Activated T-cell treated with anti-CD3 and anti-CD28 coated beads, Interleukin-2, amount 50 U/mL, for 24 hours (primary cell): ENCODE measurements at places on chromosomes 3 and 15.

DNA sequence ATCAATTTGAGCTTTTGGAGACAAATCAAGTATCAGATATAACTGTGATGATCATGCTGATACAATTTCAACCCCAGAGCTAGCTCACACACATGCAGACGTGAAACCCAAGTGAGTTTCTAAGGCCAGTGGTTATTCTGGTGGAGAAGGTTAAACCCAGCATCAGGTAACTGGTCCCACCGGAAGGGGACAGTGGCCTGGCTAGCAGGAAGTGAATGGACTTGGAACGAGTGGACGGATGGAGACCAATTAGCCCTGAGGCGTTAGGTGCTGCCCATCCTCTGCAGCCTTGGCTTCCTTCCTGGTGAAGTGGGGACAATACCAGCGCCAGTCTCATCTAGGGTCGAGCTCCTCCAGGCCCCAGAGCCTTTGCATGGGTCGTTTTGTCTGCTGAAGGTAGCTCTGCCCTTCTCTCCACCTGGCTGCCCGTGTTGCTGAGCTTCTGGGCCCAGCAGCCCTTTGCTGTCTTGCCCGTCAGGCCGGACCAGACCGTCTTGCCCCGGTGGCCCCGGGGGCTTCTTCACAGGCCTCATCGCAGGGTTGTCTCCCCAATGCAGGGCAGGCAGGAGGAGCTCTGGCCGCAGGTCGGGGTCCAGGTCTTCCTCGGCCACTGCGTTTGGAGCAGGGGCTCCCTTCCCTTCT lies 915 bp upstream of the KCTD6 start:
- DNase-seq, result peak; percentile 41

GRCh38 chr3:143424874-143425273 lies 305.3 kb downstream of the CHST2 start:
- no peak for DNase-seq

DNA sequence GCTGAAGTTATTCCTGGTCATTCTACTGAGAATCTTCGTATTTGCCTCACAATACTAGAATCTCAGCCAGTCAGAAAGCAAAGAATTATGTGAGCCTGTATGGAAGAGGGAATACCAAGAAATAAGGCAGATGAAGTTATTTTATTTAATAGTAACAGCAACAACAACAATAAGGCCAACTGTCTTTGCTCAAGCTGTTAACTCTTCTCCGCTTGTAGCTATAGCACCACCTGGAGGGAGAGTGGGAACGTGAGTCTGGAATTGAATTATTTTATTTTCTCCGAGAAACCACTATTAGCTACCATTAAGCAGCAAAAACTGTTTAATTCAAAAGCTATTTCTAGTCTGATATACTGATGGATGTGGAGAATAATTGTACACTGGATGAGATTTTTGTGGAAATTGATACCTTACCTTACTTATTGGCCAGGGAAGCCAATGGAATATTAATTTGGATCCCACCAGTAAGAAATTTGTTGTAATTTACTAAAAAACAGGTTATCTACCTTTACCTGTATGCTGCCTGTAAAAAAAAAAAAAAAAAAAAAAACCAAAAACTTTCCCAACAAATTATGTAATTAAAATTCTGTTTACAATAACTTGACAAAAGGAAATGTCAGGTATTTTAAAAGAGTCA lies 50.1 kb downstream of the CALML4 start:
- no peak for DNase-seq

DNA sequence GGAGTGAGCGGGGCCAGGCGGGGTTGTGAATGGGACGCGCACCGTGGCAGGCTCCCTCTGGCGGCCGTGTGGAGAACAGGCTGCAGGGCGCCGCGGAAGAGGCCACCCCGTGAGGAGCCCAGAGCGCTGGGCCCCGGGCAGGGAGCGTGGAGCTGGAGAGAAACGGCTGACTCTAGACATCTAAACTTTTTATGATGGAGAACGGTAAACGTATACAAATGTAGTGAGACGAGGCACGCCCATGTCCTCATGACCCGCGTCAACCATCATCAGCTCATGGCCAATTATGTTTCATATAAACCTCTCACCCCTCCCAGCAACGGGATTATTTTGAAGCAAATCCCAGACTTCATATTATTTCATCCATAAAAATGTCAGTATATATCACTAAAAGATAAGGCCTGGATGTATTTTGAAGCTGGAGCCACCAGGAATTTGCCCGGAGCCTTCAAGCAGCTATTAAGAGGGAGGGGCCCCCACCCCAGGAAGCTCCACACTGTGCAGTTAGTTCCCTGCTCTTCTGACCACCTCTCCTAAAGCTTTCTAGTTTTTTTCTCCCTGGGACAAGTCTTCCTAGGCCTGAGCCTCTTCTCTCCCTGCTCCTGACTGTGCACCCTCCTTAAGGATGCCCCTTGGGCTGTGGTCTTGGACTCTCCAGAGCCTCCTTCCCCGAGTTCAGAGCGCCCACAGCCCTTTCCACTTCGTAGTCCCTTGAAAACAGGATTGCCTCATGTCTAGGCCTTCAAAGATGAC lies 149.5 kb downstream of the SMAD6 start:
- DNase-seq, result peak; percentile 84

DNA sequence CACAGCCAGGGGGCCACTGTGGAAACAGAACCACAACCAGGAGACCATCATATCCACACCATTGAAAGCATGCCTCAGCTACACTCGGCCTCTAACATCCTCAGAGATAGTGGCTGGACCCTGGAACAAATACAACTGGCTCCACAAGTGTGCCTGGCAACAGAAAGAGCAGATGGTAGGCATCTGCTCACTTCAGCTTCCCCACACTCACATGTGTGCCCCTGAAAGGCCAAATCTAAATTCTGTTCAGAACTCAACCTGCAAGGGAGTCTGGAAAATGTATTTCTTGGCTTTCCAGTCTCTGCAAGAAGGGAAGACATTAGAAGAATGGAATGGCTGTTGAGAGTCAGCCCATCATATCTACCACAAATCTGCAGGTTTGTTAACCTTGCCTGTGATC lies 54.7 kb upstream of the CTNNB1 start:
- no peak for DNase-seq

DNA sequence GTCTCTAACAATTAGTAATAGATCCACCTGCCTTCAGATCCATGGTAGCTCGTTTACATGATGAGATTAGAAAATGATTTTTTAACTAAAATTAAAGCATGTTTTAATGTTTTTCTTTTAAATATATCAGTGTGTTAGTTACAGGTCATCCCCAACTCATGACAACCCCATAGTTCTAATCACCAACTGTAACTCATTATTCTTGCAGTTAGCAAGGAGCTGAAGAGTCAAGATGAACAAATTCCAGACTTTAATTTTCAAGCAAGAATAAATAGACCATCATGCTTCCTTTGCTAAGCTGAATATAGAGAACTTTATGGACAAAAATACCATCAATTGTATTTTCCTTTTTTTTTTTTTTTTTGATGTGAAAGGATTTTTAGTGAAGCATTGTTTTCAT lies 101.1 kb downstream of the TOP2B start:
- no peak for DNase-seq

DNA sequence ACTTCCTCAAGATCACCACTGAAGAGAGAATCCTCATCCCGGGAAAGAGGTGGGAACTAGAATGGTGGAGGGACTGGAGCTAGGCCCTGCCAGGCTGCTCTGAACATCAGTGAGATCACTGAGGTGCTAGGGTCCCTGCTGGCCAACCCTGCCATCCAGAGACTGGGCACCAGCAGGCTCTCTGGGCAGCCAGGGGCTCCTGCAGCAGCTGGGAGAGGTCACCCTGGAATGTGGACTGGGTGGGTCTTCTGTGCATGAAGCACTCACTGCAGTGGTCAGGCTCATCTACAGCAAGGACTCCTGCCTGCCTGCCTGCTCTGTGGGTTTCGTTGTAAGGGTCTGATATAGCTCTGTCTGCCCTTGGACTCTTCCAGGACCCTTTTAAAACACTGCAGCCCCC lies 24.9 kb downstream of the ALS2CL start:
- peak; percentile 20 for DNase-seq

- DNase-seq, result no peak
Measured at GRCh38 chr3:119637679-119638477, 22.5 kb downstream of the POPDC2 start.

DNA sequence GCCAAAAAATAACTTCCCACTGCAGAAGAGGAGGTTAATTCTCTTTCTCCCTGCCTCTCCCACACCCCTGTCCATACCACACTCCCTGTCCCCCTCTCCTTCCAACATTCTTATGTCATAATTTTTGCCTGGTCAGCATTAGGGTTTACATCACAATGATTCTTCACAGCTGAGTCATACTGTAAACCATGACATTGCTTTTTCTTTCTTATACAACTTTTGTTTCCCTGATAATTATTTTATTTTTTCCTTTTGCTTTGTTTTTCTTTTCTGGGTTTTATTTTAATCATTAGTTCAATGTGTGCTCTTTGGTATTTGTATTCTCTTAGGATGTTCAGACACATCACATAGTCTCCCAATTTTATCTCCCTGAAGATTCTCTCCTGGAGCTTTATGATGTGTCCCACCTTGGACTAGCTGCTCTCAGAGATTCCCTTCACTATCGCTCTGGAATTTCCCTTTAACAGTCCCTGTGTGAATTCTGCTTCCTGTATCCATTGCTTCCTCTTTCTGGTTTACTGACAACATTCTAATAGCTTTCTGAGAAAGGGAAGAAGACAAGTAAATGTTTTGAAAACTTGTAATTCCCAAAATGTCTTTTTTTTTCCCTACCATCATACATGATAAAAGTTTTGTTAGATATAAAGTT lies 70.7 kb downstream of the SOX2 start:
- no peak for DNase-seq

- peak; percentile 63 for DNase-seq
Measured at GRCh38 chr15:52677593-52678467, 1.4 kb downstream of the ATOSA start.

GRCh38 chr3:113070681-113071113 lies 79.9 kb downstream of the GTPBP8 start:
- DNase-seq, result no peak

- no peak for DNase-seq
Measured at GRCh38 chr3:179630753-179631451, 21.9 kb upstream of the USP13 start.

GRCh38 chr3:101527441-101527840 lies 14.4 kb upstream of the SENP7 start:
- DNase-seq, result no peak

GRCh38 chr3:32203854-32204253 lies 34.6 kb upstream of the CMTM8 start:
- DNase-seq, result no peak

DNA sequence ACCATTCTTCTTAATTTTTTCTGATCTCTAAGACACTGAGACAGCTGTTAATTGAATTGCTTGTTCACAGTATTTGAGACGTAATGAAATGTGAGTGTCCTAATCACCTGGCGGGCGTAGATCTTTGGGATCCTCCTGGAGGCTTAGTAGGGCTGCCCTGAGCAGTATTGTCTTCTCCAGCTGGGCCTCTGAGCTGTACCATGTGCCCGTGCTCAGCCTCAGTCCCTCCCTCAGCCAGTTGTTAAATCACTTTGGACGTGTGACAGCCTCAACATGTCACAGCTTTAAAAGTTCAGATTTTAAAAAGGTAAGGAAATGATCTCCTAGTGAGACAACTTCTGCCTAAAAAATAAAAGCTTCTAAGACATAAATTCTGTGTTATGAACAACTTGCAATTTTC lies 35.5 kb downstream of the IGF1R start:
- no peak for DNase-seq

DNA sequence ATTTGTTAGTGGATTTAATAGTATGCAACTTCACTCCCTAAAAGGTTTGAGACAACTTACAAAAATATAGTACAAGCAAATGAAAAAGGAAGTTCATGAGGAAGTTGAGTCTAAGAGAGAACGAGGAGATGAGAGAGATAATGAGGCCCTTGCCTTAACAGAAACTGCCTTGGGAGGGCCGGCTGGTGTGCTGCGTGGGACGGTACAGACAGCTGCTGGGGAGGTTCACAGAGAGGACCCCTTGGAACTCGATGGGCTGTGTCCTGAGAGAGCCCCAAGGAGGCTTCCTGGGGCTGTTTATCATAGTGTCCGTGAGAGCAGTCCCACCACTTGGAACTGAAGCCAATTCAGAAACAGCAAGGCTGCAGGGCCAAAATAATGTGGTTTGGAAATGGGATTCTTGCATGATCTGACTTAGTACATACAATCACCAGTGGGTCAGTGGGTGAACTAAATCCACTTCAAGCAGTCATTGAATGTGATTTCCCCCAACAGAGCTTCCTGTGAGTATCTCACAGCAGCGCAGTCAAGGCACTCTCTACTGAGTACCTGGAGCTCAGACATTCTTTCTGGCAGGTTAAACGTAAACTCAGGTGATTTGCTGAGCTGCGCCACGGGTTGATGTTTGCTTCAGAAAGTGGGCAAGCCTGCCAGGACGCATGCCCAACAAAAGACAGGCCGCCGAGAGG lies 90.8 kb downstream of the CRTC3 start:
- DNase-seq, result peak; percentile 41

- DNase-seq, result no peak
Measured at GRCh38 chr3:37283011-37283410, 108.6 kb upstream of the LRRFIP2 start.

- DNase-seq, result no peak
Measured at GRCh38 chr15:64617727-64618126, 157.3 kb downstream of the ZNF609 start.

GRCh38 chr3:13278783-13279531 lies 141.2 kb downstream of the NUP210 start:
- no peak for DNase-seq

GRCh38 chr3:141093971-141094684 lies 43.0 kb downstream of the SPSB4 start:
- no peak for DNase-seq

DNA sequence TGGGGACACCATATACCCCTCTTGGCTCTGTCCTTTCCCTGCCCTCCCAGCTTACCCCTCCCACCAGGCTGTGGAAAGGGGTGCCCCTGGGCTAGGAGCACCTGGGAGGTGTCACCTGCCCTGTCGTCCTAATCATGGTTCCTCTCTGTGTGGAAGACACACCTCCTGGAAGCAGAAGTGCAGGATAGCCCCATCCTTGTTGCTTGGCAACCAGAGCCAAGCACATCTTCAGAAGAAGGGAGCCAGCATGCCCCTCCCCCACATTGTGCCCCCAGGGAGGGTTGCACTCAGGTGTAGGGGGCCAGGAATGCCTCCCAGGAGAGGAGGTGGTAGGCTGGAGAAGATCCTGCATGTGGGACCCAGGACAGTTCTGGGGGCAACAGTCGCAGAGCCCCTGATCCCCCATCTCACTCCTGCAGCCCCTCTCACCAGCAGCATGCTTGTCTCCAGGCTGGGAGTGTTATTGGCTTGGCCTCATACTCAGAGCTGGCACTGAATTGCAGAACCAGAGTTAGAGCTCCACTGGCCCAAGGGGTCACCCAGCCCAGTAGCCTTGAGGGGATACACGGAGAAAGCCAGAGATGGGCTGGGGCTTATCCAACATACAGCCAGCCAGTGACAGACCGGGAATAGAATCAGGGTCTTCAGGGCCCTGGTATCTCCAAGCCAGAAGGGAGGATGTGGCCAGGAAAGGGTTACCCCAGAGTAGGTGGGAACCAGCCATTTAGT lies 8.4 kb downstream of the RAB6B start:
- no peak for DNase-seq

DNA sequence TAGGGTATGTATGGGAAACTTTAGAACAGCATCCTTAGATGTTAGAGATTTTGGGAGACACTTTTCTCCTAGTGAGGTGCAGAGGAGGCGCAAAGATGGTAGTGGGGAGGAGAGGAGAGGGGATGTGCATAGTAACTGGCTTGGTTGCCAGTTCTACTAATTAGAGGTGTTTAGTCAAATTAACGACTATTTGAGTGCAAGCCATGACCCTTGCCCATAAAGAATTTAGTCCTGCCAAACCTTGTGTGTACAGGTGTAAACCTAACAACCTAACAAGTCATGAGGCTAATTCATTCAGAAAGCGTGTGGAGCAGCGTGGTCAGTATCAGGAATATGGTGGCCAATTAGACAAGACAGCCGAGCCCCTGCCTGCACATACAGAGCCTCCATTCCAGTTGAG lies 62.2 kb upstream of the SEC22A start:
- no peak for DNase-seq
